Mucosa of descending colon (tissue), 3 donors: ENCODE measurements at places on chromosomes 13 and 19. TPM values are rescaled to one million over a fixed set of nuclear protein-coding genes. Genes with fewer than 3 reads are reported as not detected.

ZNF529 gene
- 6.5 TPM for total RNA-seq

FUT1 gene
- total RNA-seq: 0.72 TPM

ZNF578 gene
- total RNA-seq: 0.43 TPM

GRCh38 chr13:70394031-70394548 is 285.8 kb upstream of the KLHL1 start:
- DNase-seq: no peak

DNA sequence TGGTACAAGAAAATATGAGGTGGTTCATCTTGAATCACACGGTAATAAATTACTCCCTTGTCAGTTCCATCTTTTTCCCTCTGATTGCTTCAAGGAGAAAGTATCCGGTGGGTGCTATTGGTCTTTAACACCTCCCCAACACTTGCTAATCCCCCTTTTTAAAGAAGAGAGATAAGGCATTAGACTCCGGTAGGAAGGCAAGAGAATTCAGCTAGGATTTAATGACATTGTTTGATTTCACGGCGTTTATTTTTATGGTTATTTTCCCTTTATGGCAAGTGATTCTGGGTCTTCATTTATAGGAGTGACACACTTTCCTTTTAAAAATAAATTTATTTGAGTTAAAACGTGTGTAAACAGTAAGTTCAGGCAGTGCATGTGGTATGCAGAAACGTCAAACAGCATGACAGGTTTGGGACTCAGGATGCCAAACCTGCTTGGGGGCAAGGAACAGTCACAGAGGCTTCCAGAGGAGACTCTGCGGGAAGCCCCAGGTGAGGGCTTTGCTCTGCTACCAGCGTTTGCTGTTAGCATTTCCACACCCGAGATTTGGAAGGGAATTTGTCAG is 36.5 kb downstream of the TSHZ3 start:
- no peak for DNase-seq

DNA sequence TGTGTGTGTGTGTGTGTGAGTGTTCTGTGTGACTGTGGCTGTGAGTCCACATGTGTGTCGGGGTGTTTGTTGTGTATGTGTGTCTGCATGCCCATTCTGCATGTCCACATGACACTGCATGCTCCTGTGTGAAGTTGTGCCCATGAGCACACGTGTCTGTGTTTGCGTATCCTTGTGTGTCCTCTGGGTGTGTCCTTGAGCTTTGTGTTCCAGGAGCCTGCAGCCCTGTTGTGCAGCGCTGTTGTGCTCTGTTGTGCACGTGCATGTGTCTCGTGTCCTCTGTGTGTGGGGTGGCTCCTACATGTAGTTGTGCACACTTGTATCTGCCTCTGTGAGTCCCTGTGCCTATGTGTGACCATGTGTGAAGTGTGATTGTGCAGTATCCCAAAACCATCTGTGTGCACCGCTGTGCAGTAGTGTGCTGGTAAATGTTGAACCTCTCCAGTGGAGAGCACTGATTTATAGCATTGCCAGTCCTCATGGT is 2.2 kb upstream of the ARHGEF18 start:
- no peak for DNase-seq

DNA sequence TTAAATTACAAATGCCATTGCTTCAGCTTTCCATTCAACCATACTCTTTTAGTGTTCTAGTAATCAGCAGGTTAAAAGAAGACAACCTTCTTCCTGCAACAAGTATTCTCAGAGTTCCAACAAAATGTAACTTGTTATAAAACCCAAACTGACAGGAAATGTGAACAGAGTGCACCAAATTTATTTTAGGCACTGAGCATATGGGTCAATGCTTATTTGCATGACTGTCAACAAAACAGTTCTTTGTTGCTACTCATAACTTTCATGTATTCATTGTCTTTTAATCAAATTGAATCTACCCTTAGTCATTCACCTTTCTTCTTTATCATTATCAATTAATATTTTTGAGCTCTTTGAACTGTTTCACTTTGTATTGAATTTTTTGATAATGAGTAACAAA is 554.1 kb downstream of the DACH1 start:
- no peak for DNase-seq

DNA sequence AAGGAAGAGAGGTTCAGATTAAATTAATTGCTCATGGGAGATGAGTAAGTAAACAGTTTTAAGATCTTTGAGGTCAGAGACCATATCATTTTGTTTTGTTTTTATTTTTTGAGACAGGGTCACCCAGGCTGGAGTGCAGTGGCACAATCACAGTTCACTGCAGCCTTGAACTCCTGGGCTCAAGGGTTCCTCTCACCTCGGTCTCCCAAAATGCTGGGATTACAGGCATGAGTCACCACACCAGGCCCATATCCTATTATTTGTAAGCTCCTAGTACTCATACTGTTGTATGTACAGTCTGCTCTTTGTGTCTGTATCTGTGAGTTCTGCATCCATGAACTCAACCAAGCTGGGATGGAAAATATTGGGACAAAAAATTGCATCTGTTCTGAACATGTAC is 6.0 kb upstream of the RASL11A start:
- DNase-seq: no peak

- DNase-seq: no peak
Observed at GRCh38 chr13:27794921-27795717, 2.8 kb downstream of the GSX1 start.

DNA sequence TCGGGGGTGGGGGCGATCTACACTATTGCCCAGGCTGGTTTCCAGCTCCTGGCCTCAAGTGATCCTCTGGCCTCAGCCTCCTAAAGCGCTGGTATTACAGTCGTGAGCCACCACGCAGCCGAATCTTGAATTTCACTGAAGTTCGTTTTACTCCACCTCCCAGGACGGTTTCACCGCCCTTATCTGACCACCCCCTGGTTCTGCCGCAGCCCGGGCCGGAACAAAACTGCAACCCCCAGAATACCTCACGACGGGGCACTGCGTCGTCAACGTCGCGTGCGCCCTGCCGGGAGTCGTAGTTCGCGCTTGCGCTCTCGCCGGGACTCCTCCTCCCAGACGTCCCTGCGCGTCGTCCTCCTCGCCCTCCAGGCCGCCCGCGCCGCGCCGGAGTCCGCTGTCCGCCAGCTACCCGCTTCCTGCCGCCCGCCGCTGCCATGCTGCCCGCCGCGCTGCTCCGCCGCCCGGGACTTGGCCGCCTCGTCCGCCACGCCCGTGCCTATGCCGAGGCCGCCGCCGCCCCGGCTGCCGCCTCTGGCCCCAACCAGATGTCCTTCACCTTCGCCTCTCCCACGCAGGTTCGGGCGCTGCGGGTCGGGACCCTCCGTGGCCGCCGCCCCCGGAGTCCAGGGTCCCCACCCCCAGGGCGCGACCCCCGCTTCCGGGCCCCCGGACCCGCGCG is at the start of gene ATP5F1D:
Gene ATP5F1D (plus strand): TSS at position 335 of the 679 bp plus-strand sequence. CDS start 100 bp downstream, at position 435.
- DNase-seq: peak; percentile 97

- no peak for DNase-seq
Observed at GRCh38 chr19:6271251-6271650, 8.5 kb downstream of the MLLT1 start.

DNA sequence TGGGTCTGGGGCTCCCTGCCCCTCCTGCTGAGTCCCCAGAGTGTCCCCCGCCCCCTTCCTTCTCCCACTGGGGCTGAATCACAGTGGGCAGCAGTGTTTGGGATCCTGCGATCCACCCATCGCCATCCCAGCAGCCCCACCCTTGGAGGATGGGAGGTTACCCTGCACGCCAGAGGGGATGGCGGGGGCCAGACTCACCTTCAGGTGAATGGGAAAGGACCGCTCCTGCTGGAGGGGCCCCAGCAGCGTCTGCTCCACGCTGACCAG is 569 bp downstream of the DLEU7 start:
- no peak for DNase-seq

DNA sequence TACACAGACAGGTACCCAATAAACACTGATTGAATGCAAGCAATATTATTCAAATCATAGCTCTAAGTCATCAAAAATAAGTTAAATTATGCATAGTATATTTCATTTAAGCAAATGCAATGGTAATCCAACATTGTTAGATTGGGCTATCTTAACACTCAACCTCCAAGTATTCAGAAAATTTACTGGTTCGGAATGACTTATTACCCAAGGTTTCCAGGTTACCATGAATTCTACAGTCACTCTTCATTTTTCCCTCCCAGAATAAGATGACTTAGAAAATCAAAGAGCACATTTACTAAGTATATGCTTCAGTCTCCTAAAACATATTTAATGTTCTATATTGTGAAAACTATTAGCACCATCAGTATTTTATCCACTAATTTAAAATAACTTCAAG is 6.0 kb downstream of the UBL3 start:
- no peak for DNase-seq

GRCh38 chr13:65453982-65454381 is 1776.2 kb downstream of the PCDH9 start:
- DNase-seq: no peak

DNA sequence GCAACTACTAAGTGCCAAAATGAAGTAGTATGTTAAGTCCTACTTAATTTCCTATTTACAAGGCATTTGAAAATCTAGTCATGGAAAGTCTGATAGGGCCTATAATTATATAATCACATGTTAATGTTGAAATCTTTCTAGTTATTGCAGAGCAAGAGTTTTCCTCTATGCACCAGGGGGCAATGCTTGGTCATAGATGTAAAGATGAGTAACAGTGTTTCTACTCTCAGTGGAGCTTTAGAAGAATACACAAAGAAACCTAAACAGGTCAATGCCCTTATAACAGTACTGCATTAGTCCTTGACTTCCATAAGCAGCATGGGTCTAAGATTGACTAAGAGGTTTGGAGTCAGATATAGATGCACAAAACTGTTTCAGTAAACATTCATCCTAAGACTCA is 218.7 kb downstream of the KCTD12 start:
- DNase-seq: no peak

- no peak for DNase-seq
Observed at GRCh38 chr13:74751739-74752138, 617.5 kb upstream of the KLF12 start.

DNA sequence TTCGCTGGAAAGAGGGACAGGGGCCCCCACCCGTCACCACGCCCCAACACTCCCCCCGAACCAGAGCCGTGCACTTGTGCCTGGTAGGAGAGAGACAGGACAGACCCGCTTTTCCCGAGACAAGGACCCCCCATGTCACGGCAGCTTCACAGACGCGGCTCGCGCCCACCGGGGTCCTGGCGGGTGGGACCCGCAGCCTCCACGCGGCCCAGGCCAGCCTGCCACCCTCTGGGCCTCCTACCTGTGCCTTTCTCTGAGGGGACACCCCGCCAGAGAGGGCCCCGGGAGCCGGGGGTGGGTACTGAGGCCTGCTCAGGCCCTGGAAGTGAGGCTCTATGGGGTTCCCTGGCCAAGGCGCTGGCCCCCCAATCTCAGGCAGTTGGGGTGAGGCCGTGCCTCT is 4.0 kb upstream of the MISP start:
- no peak for DNase-seq

DNA sequence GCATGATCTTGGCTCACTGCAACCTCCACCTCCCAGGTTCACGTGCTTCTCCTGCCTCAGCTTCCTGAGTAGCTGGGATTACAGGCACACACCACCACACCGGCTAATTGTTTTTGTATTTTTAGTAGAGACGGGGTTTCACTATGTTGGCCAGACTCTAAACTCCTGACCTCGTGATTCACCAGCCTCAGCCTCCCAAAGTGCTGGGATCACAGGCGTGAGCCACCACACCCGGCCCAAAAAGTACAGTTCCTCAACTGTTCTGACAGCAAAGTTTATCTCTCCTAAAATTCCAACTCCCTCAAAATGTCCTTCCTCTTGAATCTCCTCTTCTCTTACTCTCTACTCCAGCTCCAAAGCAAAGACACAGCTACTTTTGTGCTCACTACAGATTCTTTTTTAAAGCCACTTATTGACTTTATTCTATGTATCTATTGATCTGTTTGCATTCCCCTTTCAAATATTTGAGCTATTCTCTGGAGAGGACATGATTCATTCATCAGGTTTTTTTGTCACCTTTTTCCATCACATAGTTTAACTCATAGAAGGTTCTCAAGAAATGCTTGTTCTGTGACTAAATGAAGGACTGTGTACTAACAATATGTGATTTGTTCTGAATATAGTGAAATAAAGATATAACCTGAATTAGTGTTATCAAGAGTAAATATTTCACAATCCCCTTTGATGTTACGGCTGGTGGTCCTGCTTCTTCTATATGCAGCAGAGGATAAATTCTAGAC is 142.2 kb downstream of the TBC1D4 start:
- DNase-seq: no peak

DNA sequence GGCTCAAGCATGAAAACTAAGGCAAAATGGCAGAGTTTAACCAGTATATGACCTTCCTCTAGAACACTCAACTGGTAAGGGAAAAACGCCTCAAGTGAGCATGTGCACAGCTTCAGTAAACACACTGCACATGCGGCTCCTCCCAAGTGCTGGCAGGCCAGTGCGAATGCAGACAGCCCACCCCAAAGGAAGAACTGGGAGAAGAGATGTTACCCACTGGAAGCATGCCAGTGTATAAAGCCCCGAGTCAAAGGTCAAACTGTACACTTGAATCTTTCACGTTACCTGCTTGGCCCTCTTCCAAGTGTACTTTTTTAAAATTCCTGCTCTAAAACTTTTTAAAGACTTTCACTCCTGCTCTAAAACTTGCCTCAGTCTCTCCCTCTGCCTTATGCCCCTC is 19.2 kb upstream of the RCBTB1 start:
- DNase-seq: no peak

GRCh38 chr13:33033051-33033812 is 17.0 kb downstream of the KL start:
- no peak for DNase-seq

DNA sequence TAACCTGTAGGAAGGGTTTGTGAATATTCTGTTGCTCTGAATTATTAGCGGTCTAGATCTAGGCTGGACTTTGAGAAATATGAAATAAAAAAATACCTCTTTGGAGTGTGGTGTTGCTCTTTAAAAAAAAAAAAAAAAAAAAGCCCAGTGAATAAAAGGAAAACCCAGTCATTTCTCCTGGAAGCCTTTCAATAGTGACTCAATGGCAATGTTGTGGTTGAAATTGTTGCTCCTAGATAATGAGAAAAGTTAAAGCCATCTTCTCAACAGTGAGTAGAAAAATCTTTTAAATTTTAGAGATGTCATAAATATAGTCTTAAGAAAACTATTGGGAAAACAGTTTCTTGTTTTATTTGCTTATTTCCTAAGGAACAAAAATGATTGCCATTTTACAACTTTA is 135.3 kb downstream of the RFC3 start:
- DNase-seq: no peak

GRCh38 chr13:25440061-25440460 is 68.3 kb downstream of the ATP8A2 start:
- no peak for DNase-seq

- peak; percentile 100 for DNase-seq
Observed at GRCh38 chr19:40465557-40466218, at the start of gene BLVRB. TSS of gene BLVRB (minus strand) at chr19:40465745. CDS start at chr19:40465688, 57 bp downstream.
